ENCODE measurements at places on chromosomes 6 and 20. TPM values are rescaled to one million over a fixed set of nuclear protein-coding genes. Genes with fewer than 3 reads are reported as not detected.

DNA sequence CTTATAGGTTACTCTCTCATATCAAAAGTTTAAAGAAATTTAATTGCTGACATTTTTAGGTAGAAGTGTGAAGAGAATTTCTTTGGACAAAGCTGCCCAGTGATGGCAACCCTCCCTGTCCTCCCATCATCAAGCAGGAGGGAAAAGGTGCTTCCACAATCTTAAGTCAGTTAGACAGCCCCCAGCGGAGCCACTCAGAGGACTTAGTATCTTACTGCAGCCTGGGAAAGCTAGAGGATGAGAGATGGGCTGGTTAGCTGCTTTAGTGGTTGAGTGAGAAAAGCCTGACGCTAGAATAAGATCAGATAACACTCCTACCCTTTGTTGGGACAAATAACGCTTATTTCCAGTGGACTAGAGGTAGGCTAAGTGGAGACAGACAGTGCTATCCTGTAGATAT is 227.1 kb downstream of the RFPL4B start:
- DNase-seq: no peak

DNA sequence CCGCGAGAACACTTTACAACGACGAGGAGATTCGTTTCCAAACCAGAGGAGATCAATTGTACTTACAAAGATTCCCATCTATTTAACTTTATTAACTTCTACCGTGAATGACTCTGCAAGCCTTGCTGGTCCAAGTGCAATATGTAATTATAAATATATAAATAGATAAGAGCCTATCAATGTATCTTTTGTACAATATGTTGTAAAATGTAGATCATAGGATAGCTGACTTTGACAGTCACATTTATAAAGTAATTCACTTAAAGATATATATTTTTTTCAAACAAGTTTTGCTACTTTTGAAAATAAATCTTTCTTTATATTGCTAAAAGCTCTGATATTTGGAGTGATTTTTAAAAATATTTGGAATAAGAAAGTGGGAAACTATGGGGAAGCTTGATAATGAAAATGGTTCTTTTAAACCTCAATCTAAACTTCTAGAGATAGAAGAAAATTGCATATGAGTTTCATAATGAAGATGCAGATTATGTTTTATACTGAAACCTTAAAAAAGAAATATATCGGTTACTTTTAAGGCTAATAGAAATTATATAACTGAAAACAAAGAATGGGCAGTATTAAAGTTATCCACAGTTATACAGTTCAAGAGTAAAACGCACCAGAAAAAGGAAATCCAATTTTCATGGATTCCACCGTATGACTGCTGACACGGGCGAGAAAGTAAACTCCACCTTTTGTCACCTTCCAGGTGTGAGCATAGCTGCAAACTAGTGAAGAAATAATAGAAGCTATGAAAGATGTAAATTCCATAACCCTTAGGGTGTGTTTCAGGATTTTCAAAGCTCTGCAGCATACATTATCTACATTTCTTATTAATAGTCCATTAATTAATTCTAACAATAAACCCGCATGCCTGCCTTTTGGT is 3.3 kb downstream of the TCF21 start:
- DNase-seq: no peak

DNA sequence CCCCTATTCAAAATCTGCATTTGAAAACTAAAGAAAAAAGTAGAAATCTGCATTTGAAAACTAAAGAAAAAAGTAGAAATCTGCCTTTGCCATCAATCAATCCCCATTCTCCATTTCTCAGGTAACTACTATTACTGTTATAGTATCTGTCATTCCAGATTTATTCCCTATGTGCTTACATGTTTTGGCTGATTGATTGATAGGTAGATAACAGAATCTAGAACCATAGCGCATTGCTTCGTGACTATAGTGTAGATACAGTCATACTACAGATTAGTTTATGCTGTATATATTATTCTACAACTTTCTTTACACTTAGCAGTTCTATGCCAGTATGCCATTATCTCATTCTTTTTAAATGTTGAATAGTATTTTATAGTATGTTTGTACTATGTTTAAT is 163.0 kb downstream of the SIM1 start:
- no peak for DNase-seq

GRCh38 chr6:170028629-170029345 is 262.1 kb downstream of the DLL1 start:
- DNase-seq: no peak

- no peak for DNase-seq
Observed at GRCh38 chr20:46710153-46710913, 884 bp downstream of the SLC2A10 start.

GRCh38 chr20:3787324-3788014 is 929 bp upstream of the CENPB start:
- no peak for DNase-seq

DNA sequence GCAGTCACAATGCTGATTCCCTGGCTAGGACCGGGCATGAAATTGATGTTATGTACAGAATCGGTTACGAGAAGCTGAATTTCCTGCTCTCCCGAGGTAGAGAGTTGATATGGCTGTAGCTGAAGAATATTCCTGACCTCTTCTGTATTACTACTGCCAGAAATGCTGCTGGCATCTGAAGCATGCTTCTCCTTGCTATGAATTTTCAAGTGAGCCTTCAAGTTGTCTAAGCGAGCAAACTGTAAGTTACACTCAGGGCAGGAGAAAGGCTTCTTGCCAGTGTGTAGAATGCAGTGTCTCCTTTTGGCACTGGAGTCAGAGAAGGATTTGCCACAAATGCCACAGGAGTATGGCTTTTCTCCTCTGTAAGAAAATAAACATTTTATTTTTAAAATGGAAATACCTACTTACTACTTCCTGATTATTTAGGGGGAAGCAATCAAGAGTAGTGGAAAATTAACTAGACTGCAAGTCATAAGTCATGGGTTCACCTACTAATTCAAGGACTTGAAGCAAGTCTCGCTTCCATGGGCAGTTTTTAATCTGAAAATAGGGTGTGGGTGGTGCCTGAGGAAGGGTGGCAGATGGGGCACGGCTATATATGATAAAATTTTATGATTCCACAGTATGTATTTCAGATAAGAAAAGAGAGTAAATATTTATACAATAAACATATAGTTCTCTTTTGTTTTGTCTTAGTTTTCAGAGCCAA is 10.8 kb upstream of the MICAL1 start:
- no peak for DNase-seq

APOBEC2 gene
- not detected for total RNA-seq

CD109 gene
- 0.42 TPM for total RNA-seq
